HT-29 (cell line): ENCODE measurements at places on chromosomes 7 and 10. TPM values are rescaled to one million over a fixed set of nuclear protein-coding genes. Genes with fewer than 3 reads are reported as not detected.
A peak's percentile ranks its signal among the peaks of the same experiment; 100 is the strongest.

- DNase-seq: peak; percentile 9
These were observed 635.7 kb downstream of the PHTF2 start for GRCh38 chr7:78434281-78434680.

GRCh38 chr10:30366351-30366750 is 17.3 kb upstream of the MTPAP start:
- no peak for DNase-seq

GRCh38 chr7:95398155-95398940 is 2.2 kb upstream of the PON3 start:
- no peak for DNase-seq

DNA sequence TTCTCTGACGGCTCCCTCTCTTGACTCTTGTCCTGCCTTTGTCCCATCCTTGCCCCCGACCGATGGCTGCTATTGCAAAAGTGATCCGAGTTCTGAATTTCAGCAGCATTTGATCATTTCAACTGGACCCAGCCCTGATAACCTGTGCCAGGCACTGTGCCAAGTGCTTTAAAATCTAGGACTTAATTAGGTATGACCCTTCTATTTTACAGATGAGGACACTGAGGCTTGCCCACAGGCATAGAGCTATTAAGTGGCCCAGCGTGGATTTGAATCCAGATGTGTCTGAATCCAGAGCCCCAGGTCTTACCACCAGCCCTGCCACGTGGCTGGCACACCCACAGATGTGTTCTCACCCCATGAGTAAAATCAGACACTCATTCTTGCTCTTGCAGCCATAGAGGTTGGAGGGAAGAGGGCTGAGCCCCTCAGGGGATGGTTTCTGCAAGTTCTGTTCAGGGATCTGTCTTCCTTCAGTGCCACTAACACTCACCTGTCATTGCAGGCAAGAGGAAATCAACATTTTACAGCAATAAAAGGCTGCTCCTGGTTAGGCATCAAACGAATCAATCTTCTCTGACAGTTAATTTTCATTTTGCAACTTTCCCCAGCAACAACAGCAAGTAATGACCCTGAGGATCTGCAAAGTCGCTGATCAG is 101.2 kb downstream of the GRID1 start:
- DNase-seq: no peak

DNA sequence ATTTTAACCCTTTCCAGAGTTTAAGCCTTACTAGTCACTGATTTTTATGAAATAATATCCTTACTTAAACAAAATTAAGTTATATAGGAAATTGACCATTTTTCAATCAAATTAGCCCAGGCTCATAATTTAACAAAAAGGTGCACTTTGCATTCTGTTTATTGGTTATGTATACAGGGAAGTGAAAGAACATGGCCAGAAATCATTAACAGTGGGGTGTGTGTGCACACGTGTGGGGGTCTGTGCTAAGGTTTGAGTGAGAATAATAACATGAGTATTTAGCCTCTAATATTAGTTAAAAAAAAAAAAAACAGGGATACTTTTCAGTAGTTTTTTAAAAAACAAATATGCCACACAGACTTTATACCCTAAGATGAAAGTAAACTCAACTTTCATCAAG is 510.5 kb upstream of the PFKP start:
- no peak for DNase-seq

GRCh38 chr7:39647816-39648215 is 24.4 kb downstream of the RALA start:
- DNase-seq: no peak

DNA sequence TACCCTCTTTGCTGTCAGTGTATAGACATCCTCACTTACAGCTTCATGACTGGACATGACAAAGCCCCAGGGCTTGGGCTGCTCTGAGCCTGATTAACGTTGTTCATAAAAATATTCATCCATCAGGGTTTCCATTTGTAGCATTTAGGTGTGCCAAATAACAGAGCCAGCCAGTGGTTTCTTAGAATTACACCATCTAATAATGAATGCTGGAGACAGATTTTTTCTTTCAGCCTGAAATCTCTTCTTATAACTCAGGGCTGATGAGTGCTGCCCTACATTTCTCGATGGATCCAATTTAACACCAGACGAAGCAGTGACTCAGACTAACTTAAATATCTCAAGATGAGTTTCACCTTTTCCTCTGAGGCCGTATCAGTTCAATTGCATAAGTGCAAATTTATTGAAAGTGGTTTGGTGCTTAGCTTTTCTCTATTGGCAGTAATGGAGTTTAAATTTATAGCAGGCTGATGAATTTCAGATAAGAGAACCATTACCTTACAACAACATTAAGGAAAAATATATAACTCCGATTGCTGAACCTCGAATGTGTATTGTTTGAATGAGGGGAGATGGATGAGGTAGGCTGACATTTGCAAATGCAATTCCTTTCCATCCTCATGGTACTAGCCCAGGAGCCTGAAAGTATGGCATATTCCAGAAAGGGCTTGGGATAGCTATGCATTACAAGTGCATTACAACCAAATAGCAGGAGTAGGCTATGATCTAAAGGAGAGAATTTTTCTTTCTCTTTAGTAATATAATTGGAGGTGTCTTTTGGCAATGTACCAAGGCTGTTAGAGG is 900.6 kb downstream of the KCNMA1 start:
- DNase-seq: no peak

DNA sequence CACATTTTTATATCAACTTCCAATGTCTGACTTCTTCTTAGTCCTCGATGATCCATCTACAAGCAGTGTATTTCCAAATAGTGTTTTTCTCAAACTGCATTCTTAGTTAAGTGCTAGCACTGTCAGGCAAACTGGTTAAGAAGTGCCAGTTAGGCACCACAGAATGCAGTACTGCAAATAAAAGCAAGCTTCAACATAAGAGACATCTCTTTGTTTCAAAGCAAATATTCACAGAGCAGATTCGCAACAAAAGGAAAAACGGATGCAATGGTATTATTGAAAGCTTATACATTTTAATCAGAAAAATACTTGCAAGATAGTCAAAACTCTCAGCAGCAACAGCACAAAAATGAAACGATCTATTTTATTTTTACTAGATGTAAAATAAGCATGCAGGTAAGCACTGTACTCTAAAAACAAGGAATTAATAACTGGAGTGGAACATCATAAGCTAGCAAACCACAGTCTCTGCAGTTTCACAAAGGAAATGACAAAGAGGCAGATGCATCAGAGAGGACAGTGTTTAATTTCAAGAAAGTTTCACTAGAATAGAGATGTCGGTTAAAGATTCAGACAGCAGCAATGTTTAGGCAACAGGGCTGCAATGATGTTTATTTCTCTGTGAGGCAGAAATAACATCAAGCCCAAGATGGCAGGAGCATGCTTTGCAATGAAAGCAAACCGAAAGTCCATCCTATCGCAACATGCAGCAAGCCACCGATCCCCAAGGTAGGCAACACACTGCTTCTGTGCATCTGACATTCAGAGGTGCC is 82.0 kb downstream of the FGFR2 start:
- no peak for DNase-seq

DNA sequence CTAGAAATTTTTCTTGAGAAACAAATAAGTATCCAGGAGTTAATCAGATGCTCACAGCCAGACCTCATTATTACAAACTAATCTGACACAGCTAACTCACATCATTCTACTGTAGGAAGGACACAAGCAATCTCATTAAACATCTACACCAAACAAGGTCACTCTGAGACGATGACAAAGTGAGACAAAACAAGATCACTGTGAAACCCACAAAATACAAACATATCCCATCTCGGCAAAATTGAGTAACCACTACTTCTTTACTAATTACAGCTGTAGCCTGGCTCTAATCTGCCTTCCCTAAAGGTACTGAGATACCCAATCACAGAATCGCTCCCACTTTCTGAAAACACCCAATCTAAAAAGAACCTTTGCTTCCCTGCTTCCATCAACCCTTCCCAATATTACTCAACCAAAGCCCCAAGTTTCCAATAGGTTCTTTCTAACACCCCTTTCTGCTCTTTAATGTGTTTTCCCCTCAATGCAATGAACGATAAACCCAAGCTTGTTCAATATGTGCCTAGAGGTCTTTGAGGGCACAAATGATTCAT is 26.9 kb downstream of the CCDC6 start:
- DNase-seq: no peak

DNA sequence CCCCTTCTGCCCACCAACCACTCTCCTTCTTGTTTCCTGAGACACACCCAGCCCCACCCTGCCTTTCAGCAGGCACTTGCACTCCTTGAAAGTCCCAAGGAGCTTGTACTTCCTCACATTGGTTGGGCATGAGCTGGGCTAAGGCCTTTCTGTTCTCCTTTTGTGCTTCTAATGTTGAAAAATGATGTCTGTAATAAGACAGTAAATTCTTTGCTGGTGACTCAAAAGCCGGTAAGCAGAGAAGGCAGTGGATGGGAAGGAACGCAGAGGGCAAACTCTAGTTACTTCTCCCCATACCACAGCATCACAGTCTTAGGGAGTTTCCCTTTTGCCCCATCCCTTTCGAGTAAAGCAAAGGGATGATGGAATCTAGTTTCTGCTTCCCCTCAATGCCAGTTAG is 185.6 kb downstream of the PLXNA4 start:
- DNase-seq: no peak

DNA sequence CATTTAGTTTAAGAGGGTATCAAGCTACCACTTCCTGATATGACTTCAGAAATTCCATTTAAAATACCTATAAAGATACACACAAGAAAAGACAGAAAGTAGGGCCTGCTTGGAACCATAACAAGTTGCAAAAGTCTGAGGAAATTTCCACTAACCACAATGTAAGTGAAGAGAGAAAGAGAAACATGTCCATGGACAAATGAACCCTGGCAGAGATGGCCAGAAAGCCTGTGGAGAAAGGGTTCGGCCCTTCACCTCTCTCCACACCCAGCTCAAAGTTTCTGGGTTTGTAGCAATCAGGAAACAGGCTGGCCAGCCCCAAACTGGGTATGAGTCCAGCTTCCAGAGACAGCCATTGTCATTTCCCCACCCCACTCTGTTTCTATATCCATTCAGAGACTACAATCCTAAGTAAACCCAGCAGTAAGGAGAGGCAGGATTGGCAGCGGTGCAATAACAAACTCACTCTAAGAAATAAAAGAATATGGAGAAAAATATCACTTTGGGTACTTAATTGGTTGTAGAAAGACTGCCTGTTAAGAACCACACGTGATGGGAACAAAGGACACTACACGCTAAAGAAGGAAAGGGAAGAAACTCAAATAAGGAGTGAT is 71.1 kb downstream of the STK17A start:
- no peak for DNase-seq

DNA sequence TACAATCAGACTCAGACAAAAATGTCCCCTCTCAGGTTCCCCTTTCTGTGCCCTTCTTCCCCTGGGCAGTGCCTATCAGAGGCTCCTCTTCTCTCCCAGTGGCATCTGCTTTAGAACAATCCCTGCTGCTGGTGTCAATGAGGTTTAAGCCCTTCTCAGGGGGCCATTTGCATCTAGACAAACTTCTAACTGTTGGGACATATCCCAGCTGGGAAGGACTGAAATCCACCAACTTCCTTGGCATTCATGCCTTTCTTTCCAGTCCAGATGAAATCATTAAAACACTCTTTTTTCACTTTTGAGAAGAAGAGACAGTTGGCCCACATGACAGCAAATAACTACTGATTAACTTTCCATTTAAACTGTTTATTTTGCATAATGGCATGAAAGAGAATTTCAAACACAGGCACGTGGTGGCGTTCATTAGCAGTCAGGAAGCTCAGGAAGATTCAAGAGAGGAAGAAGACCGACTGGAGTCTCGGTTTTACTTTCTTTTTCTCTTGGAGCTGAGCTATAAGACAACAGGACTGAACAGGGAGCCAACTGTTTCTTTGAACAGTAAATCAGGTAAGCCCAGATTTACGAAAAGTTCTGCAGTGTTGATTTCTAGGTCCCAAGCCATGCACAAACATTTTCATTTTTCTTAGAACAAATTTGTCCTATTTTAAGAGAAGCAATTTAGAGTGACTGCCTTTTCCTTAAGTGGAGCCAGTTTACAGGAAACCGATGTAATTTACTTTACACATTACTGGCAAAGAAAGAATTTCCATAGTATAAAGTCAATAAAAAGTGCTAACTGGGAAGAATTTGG is at the start of gene GIMAP2:
Gene GIMAP2 (plus strand): TSS at position 488 of the 811 bp plus-strand sequence. CDS start 1,354 bp downstream, outside the sequence.
- DNase-seq: no peak

GRCh38 chr10:82266438-82266837 is 391.4 kb downstream of the NRG3 start:
- DNase-seq: no peak

- DNase-seq: no peak
These were observed 18.9 kb downstream of the IFT22 start for GRCh38 chr7:101302641-101303101.

DNA sequence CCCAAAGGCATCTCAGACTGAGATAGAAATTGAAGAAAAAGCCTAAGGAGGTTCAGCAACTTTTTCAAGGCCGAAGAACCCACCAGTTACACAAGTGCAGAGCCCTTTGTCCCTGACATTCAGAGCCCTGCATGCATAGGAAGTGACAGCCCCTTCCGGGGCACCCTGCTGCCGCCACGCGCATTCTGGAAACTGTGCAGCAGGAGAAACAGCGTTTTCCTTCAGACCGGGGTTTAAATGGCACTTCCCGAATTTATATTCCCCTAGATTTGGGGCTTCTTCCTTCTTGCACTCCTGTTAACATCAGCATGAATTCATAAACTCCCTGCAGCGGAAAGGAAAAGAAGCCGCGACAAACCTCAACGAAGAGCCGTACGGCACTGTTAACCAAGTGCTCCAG is 190.5 kb upstream of the C7orf33 start:
- no peak for DNase-seq

DNA sequence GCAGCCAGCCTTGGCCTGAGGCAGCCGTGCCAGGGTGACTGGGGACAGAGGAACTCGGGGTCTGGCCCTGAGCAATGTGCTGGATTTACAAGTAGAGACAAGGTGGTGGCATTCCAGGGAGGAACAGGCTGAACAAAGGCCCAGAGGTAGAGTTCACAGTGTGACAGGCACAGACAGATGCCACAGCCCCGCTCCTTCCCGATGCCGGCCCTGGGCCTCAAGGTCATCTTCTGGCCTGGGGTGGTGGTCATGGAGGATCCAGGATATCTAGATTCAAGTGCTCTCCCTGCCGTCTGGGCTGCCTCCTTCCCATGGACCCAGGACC is 68.9 kb upstream of the COL13A1 start:
- no peak for DNase-seq

The USP54 gene
- total RNA-seq: 43.7 and 44.6 TPM in 2 replicates

The EN2 gene
- not detected in 2 replicates for total RNA-seq

The FEZF1 gene
- total RNA-seq: not detected in 2 replicates
